ENCODE measurements at places on chromosomes 1 and 21.

DNA sequence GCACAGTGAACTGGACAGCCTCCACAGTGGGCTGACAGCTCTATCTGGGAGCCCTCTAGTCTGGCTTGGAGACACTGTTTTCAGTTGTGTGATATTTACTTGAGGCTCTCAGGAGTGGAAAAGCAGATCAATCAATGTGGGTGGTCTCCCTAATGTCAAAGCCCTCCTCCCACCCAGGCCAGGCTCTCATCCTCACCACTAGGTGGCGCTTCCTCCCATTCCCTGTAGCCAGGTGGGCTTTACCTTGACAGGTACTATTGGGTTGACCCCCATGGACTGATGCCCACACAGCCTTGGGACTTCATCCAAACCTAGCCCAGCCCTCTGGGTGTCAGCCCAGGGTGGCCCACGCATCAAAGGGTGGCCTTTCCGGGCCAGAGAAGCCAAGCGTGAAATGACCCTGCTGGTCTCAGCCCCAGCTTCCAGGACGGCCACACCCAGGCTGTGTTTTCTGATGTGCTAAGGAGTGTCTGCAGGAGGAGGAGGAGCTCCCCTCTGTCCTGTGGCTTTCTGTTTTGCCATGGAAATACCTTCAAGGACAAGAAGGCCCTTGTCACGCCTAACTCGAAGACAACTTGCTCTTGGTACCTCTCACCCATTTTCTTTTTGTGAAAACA, 54.0 kb downstream of the CLIC6 start:
- peak; percentile 14 for DNase-seq

DNA sequence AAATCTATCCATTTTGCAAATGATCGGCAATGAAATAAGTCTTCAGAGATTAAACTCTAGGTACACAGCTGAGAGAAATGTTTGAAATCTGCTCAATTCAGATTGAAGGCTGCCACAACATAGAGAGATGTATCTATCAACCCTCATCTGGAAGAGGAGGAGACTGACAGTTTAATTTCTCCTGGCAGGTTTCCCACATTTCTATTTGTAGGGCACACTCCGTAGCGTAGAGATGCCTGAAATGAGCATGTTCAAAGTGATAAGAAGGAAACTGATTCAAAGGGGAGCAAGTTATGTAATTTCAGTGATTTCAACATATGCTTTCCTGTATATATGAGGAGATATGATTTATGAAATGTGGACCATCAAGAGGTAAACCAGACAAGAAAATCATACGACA, 44.1 kb downstream of the NIBAN1 start:
- DNase-seq = no peak

- DNase-seq = peak; percentile 51
Observed at GRCh38 chr1:17075470-17076255, 21.8 kb upstream of the SDHB start.

- no peak for DNase-seq
Observed at GRCh38 chr1:83800066-83800465, 198.9 kb downstream of the TTLL7 start.

DNA sequence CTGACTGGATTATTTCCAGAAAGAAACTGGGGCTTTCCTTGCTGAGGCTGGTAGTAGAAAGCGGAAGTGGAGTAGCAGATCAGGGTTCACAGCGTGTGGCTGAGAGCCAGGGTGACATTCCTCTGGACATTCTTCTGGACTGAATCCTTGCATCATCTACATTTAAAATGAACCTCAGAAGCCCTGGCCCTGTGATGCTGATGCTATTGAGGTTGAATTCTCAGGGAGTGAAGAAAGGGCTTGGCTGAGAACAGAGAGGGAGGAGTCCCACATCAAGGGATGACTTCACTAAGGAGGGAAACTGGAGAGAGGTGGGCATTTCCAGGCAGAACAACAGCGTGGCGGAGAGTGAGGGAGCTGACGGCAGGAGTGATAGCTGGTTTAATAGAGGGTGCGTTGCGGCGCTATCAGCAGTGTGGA, 102.3 kb upstream of the LMO4 start:
- DNase-seq = peak; percentile 40

- DNase-seq = no peak
Observed at GRCh38 chr1:232899839-232900238, 50.6 kb upstream of the NTPCR start.

DNA sequence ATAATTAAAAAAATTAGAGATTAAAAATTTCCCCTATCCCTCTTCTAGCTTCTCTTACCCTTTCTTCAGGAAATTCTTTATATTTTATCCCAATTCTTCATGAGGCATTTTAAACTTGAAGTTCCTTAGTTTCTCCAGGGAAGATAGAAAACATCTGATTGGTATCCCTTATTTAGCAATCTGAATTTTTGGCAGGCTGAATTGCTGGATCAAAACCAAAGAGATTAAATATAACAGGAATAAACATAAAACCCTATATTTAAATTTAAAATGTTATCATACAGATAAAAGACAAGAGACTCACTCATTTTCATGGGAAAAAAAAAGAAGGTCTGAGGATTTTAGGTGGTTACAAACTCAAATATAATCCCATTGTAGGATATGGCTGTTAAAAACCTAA, 204.2 kb downstream of the CHRM3 start:
- DNase-seq = no peak

DNA sequence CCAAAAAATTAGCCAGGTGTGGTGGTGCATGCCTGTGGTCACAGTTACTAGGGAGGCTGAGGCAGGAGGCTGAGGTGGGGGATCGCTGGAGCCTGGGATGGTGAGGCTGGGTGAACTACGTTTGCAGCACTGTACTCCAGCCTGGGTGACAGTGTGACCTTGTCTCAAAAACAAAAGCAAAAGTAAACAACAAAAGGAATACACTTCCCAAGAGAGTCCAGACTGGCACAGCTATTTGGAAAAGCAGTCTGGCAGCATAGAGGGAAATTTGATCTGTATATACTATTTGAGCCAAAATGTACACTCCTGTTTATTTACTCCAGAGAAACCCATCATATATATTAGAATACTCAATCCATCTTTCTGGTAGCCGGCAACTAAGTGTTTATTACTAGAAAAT, 107.0 kb upstream of the HMCN1 start:
- DNase-seq = no peak

DNA sequence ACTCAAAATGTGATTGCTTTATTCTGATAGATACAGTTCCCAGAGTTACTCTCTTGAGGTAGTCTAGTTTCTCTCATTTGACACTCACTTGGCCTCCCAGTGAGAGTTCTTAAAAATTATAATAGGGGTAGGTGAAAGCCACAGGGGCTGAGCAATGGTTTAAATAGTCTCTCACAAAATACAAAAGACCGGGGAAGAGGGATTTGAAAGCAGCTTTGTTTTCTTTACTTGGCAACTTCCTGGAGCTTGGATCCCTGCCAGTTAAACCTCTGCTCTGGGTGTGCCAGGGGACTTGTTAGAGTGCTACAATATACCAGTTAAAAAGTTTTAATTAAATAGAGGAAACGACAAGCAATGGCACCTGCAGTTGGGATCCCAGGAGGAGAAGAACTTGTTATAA, 31.7 kb downstream of the OR13G1 start:
- DNase-seq = no peak

- no peak for DNase-seq
Observed at GRCh38 chr1:66618390-66618789, 84.4 kb downstream of the SGIP1 start.

DNA sequence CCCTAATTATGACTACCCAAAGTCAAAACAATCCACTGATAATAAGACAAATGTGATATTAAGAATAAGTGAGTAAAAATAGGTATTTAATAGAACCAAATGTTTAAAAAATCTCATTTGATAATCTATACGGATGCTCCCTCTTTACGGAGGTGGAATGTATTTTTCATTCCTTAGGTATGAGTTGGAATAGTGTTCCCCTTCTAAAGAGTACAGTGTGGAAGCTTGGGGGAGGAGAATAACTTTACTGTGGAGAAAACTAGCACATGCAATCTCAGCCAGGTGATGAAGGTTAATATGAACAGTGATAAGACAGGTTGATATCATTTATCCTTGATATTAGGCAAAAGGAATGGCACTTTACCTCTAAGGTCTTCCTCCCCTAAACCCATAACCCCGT, 74.6 kb downstream of the GPR88 start:
- DNase-seq = no peak

DNA sequence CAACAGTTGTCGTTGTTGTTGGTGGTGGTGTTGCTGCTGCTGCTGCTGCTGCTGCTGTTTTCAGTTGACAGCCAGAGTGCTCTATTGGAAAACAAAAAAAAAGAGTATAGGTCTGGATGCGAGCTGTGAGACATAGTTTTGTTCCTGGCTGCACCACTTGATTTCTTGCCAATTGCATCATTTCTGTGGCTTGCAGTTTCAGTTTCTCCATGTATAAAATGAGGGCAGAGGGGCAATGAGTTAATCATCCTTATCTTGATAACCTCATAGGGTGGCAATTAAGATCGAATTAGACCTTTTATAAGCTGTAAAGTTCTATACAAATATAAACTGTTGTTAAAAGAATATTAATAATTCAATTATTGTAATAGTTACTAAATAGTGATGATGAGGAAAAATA, 156.7 kb downstream of the DMRTA2 start:
- DNase-seq = peak; percentile 12

GRCh38 chr21:42566524-42567213, 53.0 kb downstream of the SLC37A1 start:
- DNase-seq = no peak

DNA sequence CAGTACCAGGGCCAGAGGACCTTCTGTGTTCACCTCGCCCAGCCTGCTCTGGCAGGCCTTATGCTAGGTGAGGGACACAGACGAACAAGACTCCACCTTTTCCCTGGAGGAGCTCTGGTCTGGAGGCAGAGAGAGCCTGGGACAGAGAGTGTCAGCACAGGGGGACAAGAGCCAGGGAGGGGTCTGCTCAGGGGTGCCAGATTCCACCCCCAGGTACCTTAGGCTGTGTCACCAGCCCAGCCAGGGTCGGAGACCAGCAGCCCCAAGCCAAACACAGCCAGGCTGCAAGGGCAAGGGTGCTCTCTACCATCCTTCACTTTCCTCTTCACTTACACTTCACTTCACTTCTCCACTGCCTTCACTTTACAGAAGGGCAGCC, 4.3 kb upstream of the LRP8 start:
- no peak for DNase-seq

All from CD14-positive monocyte (primary cell).